NCI-H2029 treated with DMSO at 0.1 percent for 48 hours (cell line): ENCODE measurements at places on chromosomes 3 and 15.

GRCh38 chr15:63869371-63870042 is 35.8 kb upstream of the HERC1 start:
- DNase-seq: no peak

DNA sequence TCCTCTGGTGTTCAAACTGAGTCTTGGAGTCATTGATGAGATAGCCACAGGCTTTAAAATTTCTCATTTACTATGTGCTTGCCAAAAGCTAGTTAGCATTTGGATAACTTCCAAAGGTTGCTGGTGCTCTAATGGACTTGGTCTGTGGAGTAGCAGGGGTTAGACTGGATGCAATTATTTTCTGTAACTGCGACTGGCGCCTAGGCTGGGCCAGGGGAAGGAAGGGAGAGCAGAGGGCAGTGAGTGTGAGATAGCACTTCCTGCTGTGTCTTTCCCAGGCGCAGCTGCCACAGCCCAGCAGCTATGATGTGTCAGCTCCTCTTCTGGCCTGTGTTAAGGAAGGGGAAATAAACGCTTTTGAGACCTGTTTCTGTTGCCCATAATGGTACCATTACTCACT is 98.6 kb downstream of the MYRIP start:
- peak; percentile 90 for DNase-seq

GRCh38 chr3:27643355-27643754 is 78.8 kb downstream of the EOMES start:
- DNase-seq: no peak

DNA sequence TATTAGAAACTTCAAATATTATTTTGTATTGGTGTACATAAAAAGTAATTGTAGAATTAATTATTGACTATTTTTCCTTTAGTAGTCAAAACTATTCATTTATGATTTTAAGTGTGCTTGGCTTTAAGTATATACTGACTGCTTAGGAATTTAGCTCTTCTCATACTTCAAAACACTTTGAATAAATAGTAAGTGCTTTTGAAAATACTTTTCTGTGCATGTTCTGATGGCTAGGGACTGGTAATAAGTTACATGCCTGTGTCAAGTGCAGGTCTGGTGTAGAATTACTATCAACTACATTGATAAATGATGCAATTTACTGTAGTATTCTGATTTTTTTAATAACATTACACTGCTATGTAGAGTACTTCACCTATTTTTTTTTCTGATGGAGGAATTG is 397.6 kb upstream of the SGO1 start:
- DNase-seq: no peak

DNA sequence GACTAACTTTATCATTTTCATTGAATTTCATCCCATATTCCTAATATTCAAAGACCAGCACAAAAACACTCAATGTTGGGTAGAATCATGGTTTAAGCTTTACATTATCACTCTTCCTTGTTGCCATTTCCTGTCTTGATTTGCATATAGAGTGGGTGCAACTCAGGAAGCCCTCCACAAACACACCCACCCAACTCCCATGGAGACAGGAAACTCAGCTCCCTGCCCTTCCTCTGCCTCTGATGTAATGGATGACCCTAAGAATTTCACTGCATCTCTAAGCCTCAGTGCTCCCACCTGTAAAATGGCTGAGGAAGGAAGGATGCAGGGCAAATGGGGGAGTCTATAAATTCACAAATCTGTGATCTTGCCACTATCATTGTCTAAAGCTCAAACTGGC is 98.1 kb upstream of the BFSP2 start:
- no peak for DNase-seq

- no peak for DNase-seq
Observed at GRCh38 chr3:159805411-159805772, 183.2 kb upstream of the IL12A start.

DNA sequence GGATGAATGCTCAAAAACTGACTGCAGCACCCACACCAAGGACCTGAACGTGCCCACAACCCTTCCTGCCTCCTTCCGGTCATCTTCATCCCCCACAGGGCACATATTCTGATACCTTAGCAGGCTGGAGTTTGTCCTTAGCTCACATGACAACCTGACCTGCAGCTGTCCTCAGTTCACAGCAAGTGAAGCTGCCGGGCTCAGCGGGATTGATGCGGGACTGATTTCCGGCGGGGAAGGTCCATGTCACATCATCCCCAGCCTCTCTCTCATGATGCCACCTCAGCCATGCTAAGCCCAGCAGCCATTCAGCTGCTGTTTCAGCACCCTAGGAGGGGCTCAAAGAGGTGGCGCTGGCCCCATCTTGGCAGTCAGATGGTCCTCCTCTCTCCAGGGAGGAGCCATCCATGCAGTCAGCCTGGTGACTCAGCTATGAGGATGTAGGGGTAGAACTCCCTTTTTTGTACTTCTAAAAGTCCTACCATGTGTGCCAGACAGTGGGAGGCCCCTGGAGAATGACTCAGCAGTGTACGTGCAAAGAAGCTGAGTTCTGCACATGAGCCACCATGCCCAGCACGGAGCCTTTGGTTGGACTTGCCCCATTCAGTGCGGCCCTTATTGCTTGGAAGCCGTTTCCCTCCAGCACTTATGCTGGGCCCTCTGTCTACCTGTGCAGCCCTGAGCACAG is 9.5 kb downstream of the CA12 start:
- no peak for DNase-seq

DNA sequence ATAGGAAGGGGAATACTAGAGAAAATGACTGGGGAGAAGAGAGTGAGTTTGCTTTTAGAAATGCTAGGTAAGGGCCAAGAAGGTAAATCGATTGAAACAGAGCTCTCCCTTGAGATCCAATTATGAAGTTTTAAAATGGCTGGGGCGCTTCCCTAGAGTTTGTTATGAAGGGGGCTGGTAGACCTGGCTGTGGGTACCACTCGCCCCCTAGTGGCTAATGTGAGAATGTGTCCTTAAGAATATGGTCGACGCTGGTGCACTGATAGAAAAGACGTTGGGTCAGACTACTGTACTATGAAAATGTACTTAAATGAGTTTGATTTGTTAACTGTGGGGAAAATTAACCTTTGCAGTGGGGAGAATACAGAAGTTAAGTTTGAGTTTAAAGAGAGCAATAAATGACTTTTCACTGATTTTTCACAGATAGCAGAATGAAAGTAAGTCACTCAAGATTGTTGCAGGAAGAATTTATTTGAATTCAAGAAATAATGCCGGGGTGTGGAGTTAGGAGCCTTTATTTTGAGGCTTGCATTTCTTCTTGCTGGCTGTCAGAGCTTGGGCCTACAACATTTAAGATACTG is 9.2 kb downstream of the TMPRSS7 start:
- peak; percentile 94 for DNase-seq

DNA sequence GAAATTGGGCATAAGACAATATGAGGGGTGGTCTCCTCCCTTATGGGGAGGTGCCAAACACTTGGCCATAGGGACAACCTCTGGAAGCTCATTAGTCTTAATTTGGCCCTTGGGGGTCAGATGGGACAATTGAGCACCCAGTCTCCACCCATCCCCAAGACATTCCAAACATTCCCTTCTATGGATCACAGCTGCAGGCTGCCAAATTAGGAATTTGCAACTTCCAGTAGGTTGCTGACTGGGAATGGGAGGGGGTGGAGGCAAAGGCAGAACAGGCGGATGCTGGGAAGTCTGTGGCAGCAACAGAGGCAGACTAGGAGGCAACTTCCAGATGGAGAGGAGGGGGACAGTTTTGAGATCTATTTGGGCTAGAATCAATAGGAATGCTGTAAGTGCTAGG is 1.4 kb upstream of the PDHB start:
- DNase-seq: no peak

GRCh38 chr3:12797892-12798558 is 1.5 kb downstream of the CAND2 start:
- DNase-seq: no peak

GRCh38 chr3:35492841-35493240 is 146.5 kb upstream of the ARPP21 start:
- DNase-seq: no peak

DNA sequence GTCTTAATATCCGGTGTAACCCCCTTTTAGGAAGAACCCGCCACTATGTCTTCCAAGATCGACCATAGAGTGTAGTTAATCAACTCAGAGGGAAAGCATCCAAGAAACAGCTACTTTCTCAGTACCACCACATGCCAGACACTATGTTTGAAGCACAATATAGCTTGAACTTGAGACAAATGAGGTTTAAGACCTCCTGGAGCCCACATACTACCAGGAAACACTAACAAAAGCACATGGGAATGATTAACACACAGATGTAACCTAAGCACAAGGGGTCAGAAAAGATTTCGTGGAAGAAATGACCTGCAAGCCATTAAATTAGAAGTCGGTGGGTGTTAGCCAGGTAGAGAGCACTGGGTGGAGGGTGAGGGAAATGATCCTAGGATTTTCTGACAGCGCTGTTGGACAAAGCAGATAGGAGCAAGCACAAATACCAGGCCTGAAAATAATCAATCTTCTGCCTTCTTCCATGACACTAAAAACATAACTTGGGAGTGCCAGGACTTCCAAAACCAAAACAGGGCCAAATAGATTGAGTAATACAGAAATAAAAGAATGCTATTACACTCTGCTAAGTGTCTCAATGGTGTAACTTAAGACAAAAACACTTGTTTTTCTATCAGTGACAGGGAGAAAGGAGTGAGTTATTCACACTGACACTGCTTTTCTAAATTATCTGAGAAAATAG is 213.7 kb downstream of the FOXP1 start:
- DNase-seq: no peak

- no peak for DNase-seq
Observed at GRCh38 chr3:43224405-43225073, 61.8 kb upstream of the SNRK start.

DNA sequence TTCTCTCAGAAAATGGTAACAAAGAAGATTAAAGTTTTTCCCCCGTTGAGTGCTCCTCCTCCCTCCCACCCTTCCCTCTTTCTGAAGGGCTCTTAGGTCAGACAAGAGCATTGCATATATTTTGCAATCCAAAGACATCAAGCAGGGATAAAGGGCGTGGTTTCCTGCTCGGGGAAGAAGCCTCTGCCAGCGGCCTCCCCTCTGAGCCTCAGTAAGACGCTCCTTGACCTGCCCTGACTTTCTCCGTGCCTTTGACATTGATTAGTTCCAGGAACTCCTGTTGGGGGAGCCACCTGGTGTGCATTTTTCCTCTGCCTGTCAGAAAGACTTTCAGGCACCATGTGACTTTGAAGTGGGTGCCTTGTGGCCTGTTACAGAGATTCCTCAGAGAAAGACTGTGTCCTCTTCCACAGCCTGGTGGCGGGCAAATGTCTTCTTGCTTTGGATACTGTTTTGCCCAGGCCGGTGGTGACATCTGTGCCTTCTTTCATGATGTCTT is 87.2 kb upstream of the TBL1XR1 start:
- peak; percentile 71 for DNase-seq

DNA sequence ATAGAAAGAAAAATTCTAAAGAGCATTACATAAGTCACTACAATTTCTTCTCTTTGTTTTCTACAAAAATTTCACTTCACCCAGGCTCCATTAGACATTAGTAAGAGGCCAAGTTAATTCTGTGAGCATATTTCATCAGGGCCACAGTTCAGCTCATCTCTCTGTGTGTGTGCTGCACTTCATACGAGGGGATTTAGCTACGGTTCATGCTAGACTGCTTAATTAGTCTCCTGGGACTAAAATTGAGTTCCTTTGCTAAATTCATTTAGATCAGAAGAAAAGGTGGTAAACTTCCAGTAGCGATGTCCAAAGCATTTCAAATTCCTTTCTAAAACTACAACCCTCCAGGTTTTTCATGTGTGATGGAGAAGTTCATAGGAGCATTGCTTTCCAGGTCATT is 83.1 kb upstream of the SETMAR start:
- no peak for DNase-seq

GRCh38 chr3:116863822-116864589 is 154.4 kb downstream of the TUSC7 start:
- peak; percentile 9 for DNase-seq

GRCh38 chr3:147712357-147712756 is 303.2 kb downstream of the ZIC1 start:
- DNase-seq: no peak

DNA sequence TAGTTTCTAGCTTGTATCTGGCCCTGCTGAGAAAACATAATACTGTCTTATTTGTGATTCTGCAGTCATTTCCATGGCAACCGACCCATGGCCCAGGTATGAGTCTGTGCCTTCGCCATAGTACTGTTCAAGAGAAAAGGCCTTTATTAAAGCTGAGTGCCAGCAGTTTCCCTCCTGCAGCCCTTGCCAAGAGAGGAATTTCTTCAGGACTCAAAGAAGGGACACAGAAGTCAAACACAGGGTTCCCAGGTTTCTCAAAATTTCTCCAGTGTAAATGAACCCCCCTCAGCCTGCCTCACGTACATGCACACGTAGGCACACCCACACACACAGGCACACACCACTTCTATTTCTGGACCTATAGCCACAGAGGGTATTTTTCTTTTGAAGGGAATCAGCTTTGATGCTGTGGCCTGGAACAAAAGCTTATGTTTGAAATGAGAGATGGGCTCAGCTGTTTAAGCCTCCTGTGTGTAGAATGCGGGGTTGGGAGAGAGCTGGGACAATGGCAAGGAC is 269.2 kb downstream of the PDCD6IP start:
- no peak for DNase-seq

DNA sequence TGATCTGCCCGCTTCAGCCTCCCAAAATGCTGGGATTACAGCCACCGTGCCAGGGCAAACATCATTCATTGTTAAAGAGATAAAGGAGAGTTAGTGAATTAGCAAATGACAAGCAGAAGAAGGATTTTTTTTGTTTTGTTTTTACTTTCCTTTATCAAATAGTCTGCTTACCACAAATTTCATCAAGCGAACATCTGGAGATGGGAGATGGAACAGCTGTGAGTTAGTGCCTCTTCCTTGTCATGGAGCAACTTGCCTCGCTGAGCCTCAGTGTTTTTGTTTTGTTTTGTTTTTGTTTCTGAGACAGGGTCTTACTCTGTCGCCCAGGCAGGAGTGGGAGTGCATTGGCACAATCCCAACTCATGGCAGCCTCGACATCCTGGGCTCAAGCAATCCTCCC is 15.9 kb downstream of the ZNF860 start:
- no peak for DNase-seq

GRCh38 chr3:187264021-187264420 is 27.5 kb downstream of the MASP1 start:
- no peak for DNase-seq

DNA sequence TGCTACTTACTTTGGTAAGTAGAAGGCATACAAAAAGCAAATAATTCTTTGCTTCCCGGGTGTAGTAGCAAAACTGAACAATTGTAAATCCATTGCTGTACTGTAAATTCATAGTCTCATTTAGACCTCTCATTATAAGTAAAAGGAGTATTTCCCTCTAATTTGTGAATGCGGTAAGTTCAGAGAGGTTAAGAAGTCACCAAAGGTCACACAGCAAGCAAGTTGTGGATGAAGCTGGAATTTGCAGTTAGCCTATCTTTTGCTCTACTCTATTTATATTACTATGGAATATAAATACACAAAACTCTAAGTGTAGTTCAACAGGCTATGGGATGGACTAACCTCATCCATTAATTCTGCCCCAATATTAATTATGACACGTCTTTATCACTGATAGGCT is 508.3 kb downstream of the MCTP2 start:
- no peak for DNase-seq

GRCh38 chr3:72810659-72811434 is 37.4 kb downstream of the SHQ1 start:
- no peak for DNase-seq

- no peak for DNase-seq
Observed at GRCh38 chr3:193292386-193292785, 51.4 kb downstream of the PLAAT1 start.

- DNase-seq: no peak
Observed at GRCh38 chr3:190614226-190615059, 100.6 kb downstream of the IL1RAP start.
